Adrenal gland (tissue), 19 donors: ENCODE measurements at places on chromosomes 11 and 22. TPM values are rescaled to one million over a fixed set of nuclear protein-coding genes. Genes with fewer than 3 reads are reported as not detected.

GRCh38 chr11:2837096-2837601 is 48.4 kb downstream of the CDKN1C start:
- no peak overlapping the region for H3K4me3 ChIP-seq
- peak overlapping the region; percentile 16 for H3K27ac ChIP-seq
- H3K36me3 ChIP-seq: no peaks in the 10 kb centered on the region
- peak; percentile 86 for DNase-seq

DNA sequence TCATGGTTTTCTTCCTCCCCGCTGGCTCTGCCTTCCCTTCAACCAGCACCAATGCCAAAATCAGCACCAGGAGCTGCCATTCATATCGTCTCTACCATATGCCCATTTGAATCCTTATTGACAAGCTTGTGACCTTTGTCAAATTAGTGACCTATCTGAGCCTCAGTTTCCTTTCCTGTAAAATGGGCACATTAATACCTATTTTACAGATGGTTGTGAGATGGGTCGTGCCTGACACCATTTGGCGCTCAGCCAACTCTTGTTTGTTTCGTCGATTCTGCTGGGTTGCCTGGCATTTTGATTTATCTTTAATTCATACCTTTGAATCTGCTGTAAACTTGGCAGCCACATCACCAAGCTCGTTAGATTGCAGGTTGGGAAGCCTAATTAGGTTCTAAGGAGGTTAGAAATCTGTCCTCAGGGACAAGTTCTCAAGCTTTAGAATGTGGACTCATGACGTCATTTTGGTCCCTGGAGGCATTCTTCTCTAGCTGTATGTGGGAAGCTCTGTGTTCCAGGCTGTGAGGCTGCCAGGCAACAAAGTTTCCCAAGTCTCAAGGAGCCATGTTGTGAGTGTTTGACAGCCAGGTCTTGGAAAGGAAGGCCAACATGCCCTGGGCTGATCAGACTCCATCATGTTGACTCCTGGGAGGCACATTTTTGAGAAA is 61.0 kb downstream of the RPS6KA4 start:
- no peak overlapping the region for H3K4me3 ChIP-seq
- DNase-seq: no peak
- H3K27ac ChIP-seq: no peak overlapping the region
- H3K4me1 ChIP-seq: no peaks in the 10 kb centered on the region
- no peaks in the 10 kb centered on the region for H3K27me3 ChIP-seq

DNA sequence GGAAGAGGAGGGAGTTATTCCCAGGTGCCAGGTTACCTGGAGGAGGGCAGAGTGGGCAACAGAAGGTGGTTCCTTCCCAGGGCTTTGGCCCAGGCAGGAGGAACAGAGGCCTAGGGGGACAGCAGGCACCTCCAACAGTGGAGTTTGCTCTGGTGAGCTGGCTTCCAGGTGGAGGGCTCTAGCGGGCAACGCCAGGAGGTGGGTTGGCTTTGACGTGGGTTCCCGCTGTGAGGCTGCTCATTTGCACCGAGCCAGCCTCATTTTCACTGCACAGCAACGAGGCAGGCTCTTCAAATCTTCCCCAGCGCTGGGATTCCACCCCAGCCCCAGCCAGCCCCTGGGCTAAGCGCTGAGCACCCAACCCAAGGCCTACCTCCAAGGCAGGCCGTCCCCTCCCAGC is 8.1 kb downstream of the IGSF9B start:
- no peaks in the 10 kb centered on the region for H3K36me3 ChIP-seq
- peaks cover 6% of the 10 kb centered on the region for H3K27me3 ChIP-seq
- H3K4me1 ChIP-seq: no peaks in the 10 kb centered on the region
- H3K4me3 ChIP-seq: no peak overlapping the region

The CSRP3 gene
- not detected for total RNA-seq

DNA sequence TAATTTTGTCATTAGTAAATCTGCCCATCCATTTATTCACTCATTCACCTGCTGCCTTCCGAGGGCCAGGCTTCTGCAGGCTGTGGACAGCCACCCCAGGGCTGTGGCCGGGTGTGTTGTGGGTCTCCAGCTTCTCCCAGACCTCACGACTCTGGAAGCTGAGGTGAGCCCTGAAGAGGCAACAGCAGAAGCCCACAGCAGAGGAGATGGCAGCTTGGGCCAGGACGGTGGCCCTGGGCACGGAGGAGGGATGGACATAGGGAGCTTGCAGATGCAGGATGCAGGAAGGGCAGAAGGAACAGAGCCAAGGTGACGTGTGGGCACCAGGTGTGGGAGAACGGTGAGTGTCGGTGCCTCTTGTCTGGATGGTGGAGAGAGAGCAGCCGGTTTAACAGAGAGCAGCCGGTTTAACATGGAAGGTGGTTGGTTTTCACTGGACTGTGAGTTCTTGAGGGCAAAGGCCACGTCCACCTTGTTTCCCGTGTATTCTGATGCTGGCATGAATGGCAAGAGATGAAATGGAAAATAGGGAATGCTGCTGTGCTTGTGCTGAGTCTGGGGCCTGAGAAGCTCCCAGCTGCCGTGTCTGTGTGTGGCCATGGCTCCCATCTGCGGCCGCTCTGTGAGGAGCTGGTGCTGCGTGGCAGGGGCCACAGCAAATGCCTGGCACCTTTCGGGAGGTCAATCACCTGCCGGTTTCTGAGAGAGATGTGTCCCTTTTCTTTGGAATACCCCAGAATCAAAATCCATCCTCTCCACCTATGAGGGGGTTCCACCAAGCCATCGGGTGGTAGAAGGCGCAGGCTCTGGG is 669.9 kb downstream of the BRD1 start:
- no peak overlapping the region for H3K27ac ChIP-seq
- H3K36me3 ChIP-seq: no peaks in the 10 kb centered on the region
- H3K4me3 ChIP-seq: no peak overlapping the region
- no peaks in the 10 kb centered on the region for H3K27me3 ChIP-seq
- no peaks in the 10 kb centered on the region for H3K4me1 ChIP-seq

The SPDYC gene
- total RNA-seq: not detected

GRCh38 chr11:44260081-44260480 is 49.9 kb downstream of the ALX4 start:
- no peaks in the 10 kb centered on the region for H3K36me3 ChIP-seq
- H3K4me3 ChIP-seq: no peak overlapping the region
- no peaks in the 10 kb centered on the region for H3K27me3 ChIP-seq
- no peak for DNase-seq

The TECTA gene
- total RNA-seq: 1.1 TPM

DNA sequence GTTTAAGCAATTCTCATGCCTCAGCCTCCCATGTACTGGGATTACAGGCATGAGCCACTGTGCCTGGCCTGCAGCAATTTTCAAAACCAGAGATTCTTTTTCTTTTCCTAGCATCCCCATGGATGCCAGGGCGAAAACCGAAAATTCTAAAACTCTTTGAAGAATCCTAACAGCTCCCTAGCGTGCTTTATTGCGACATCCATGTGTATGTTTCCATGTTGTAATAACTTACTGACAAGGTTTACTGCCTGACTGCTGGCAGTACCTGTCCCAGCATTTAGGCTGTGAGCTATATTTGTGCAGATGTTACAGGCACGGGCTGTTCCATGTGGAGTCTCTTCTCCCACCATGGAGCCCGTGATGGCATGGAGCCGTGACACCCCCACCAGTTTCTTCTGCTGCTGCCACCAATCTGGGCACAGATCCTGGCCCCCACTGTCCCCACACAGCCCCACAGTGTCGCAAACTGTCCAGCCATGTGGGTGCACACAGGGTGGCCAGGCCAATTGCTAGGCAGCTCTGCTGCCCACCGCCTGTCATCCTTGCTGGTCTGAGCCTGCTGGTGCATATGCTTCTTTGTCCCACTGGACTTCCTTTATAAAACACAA is 7.1 kb upstream of the TAB1 start:
- no peaks in the 10 kb centered on the region for H3K36me3 ChIP-seq
- no peak overlapping the region for H3K27ac ChIP-seq
- H3K27me3 ChIP-seq: no peaks in the 10 kb centered on the region
- H3K4me3 ChIP-seq: no peak overlapping the region
- H3K4me1 ChIP-seq: peaks cover 6% of the 10 kb centered on the region

- no peak overlapping the region for H3K4me3 ChIP-seq
- peaks cover 11% of the 10 kb centered on the region for H3K27me3 ChIP-seq
- H3K36me3 ChIP-seq: no peaks in the 10 kb centered on the region
- peaks cover 16% of the 10 kb centered on the region for H3K4me1 ChIP-seq
- no peak overlapping the region for H3K27ac ChIP-seq
Observed at GRCh38 chr11:2929531-2929949, 320 bp upstream of the PHLDA2 start.

DNA sequence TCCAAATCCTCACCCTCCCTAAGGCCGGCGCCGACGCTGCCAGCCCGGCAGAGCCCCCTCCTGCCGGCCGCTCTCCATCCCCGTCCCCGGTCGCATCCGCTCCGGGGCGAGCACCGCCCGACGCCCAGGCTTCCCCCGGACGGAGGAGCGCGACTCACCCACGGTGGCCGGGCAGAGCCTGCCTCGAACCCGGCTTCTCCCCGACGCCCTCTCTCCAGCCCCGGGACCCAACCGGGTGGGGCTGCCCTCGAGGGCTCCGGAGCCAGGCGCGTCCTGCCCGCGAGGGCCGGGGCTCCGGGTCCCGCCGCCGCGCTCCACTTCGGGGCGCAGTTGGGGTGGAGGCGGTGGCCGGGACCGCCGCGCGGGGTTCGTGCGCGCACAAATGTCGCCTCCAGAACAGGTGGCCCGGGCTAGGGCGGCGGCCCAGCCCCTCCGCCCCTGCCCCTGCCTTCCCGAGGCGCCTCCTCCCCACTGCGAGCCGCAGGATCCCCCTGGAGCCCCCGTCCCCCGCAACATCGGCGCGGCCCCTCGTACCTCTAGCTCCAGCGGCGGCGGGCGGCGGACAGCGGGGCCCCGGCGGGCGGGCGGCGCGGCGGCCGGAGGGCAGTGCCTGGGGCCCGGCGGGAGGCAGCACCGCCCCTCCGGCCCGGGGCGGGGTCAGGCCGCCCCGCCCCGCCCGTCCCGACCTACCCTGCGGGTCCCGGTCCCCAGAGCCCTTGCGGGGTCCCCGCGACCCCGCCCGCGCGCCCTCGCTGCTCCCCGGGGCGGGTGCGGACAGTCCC is at the start of gene A4GALT:
A4GALT (minus strand) TSS at position 608 of the 782 bp plus-strand sequence. CDS start 26,919 bp downstream, outside the sequence.
- H3K27ac ChIP-seq: peak within 1 kb of the TSS; percentile 72
- peaks cover 9% of the 10 kb centered on the region for H3K4me1 ChIP-seq
- H3K27me3 ChIP-seq: no peaks in the 10 kb centered on the region
- no peak for DNase-seq

- no peaks in the 10 kb centered on the region for H3K36me3 ChIP-seq
- H3K27me3 ChIP-seq: no peaks in the 10 kb centered on the region
- DNase-seq: no peak
Observed at GRCh38 chr11:84501750-84502149, 1125.4 kb downstream of the DLG2 start.

DNA sequence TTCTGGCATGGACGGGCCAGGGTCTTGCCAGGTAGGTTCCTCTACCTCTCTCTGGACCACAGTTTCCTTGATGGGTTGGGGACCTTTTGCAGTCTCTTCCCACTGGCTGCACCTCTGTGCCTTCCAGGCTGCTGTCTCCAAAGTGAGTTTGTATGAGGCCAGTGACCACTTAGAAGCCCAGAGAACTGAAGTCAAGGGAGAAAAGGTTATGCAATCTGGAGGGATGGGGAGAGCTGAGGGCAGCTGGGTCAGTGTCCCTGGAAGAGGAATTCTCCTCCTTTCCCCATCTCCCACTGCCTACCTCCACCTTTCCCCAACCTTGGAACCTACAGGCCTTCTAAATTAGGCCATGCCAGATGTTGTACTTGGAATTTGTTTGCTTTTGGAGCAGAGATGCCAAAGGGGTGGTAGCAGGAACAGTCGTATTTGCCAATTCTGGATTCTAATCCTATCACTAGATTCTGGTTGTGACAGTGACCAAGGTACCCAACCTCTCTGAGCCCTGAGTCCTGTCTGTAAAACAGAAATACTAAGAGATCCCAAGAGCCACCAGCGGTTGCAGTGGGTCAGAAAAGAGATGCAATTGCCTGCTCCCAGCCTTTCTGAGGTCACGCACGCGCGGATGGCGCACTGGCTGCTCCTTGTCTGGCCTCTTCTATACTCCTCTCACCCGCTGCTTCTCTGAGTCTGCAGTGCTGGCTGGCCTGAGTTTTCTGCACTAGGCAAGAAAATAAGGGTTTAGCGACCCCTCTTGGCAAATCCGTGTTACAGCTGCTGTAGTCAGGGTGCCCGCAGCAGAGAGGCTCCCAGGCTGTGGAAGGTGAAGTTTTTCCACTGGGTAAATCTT is 10.7 kb upstream of the ACCSL start:
- H3K4me3 ChIP-seq: no peak overlapping the region
- DNase-seq: peak; percentile 86
- no peaks in the 10 kb centered on the region for H3K27me3 ChIP-seq
- H3K27ac ChIP-seq: peak overlapping the region; percentile 79

The OR5A1 gene
- total RNA-seq: not detected

DNA sequence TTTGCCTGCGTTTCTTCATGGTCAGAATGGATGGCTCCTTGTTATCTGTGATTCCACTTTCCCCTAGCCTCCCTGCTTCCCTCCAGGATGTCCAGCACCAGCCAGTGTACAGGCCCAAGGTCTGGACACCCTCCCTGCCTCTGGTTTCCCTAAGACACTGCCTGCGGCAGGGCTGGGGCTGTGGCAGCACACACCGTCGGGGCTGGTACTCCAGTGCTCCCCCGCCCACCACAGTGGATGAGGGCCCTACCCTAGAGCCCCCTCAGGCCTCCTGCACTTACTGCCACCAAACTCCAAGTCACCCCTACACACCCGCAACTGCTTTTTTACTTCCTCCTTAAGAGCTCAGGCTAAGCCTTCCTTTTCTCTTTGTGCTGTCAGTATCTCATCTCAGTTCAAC is 28.9 kb downstream of the ZNF214 start:
- H3K27ac ChIP-seq: no peak overlapping the region
- no peaks in the 10 kb centered on the region for H3K4me1 ChIP-seq
- H3K36me3 ChIP-seq: no peaks in the 10 kb centered on the region

DNA sequence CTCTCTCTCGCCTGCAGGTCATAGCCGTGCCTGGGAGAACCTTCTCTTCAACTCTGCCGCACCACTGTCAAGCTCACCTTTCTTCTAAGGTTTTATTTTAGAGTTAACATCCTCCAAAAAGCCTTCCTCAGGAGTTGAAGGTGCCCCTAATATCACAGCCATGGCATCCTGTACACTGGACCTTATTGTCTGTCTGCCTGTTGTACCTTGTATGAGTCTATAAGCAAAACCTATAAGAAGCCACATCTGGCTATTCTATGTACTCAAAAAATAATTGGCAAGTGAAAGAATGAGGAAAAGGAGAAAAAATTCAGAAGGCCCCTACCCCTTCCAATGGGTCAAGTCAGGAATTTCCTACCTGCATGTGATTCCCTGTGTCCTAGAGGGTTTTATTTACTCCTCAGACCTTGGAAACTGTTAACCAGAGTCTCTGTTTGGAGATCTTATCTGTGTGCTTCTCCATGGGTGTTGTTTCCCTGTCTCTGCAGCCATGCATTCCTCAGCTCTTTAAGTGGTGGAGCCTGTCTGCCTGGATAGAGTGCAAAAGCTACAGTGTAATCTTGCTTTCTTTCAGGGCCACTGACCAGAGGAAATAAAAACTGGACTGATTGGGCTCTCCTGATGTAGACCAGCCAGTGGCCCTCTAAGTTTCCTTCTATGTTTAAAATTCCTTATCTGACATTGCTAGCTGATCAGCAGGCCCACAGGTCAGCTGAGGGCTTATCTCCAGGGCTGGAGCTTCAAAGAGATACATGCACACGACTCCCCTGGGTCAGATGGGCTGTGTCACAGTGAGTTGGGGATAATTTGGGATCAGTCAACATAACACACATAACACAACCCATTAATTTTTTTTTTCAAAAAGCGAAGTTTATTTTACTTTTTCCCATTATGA is 37.6 kb upstream of the TMEM135 start:
- H3K4me1 ChIP-seq: no peaks in the 10 kb centered on the region
- no peaks in the 10 kb centered on the region for H3K27me3 ChIP-seq
- peak; percentile 52 for DNase-seq
- H3K36me3 ChIP-seq: no peaks in the 10 kb centered on the region
